ENCODE measurements at places on chromosomes 6 and 20.

DNA sequence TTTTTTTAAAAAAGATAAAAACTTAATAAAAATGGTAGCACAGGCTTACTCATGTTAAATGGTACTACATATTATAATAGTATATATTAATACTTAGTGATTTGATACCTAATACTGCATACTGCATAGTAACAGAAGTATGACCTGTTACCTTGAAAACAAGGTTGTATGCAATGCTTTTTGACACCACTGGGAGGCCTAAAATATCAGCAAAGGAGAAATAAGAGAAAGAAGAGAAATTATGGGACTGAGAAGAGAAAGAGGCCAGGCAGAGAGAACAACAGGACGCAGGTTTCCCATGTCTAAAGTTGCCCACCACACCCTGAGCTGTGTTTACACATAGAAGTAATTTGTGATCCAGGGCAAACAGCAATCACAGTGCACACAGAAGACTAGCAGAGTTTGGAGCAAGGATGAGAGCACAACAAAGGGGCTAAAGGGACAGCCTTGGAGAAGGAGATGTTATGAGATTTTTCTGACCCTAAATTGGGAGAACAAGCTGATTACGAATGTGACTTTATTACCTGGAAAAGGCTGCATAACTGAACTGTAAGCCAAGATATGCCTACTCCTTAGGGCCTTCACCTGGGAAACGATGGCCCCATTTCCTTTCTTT, 73.2 kb downstream of the ROS1 start:
- DNase-seq, result no peak

GRCh38 chr6:9481292-9482029, 933.4 kb downstream of the TFAP2A start:
- DNase-seq, result no peak

DNA sequence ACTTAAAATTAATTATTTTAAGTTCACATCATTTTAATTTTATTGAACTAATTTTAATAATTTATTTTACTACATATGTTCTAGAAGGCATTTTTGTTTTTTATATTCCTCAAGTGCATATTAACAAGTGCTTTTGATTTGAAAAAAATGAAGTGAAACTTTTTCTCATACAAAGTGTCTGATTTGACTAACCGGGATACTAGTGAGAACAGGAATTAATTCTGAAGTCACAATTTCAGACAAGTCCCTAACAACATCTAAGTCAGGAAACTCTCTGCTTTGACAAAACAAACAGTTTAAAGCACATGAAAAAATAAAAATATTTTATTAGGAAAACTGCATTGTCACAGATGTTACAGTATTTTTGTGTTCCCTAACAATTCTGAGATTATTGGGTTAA, 1166.3 kb upstream of the CITED2 start:
- no peak for DNase-seq

DNA sequence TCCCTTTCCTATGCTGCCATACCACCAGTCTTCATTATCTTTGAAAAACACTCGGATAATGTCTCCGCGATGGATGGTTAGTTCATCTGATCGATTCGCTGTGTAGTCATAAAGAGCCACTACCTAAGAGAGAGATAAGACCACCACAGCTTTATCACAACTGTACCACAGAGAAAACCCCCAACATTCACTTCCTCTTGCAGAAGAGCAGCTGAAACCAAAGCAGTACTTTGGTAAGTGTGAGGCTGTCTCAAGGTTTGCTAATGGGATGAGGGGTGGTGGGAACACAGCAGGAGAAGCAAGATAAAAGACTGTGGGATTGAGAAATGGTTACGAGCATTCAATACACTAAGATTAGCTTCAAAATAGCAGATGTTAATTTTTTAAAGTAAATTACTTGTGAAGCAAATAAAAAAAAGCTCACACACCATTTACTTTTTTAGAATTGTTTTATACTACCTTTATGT, 142.1 kb downstream of the MYB start:
- DNase-seq, result no peak

- DNase-seq, result peak; percentile 65
These were observed 646 bp downstream of the RPS6KA2 start for GRCh38 chr6:166626177-166627032.

DNA sequence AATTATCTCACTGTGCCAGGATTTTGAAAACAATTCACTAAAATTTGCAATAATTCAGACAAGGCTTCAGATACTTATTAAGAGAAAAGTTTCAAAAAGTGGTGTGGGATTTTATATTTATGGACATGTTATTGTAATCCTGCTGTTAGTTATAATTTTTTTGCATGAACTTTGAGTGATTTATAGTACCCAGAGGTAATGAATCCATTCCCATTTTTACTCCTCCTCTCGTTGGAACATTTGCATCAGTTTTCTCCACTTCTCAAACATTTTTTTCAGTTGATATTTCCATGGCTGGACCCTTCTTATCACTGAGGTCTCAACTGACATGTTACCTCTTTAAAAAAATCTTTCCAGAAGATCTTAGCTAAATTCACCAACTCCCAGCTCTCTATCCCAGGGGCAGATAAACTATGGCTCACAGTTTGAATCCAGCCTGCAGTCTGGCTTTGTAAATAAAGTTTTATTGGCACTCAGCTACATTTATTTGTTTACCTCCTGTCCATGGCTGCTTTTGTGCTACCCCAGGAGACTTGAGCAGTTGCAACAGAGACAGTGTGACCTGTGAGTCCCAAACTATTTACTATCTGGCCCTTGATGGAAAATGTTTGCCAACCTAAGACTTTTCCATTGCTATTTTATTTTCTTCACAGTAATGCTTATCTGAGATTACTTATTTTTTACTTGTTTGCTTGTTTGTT, 83.4 kb downstream of the TSHZ2 start:
- DNase-seq, result no peak

GRCh38 chr20:52425253-52425652, 233.7 kb upstream of the ZFP64 start:
- DNase-seq, result no peak

DNA sequence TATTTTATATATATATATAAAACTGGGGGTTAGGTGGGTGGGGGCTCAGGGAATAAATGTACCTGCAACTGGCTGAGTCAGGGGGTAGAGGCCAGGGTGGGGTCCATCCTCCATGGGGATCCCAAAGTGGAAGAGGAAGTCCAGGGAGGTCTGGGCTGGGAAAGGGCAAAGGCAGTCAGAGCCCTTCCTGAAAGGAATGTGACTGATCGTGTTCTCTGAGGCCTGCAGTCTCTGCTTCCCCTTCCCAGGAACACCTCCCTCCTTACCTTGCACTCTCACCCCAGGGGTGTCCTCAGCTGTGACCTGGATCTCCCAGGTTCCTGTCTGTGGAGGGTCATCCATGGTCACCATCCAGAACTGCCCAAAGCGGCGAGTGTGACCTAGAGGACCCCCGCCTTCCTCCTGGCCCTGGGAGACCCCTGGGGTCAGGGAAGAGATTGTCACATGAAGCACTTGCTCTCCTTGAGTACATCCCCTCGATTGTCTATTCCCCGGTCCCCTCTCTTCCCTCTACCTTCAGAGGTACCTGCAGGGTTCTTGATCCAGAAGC, 4.7 kb downstream of the SAPCD1 start:
- DNase-seq, result no peak
